ENCODE measurements at places on chromosomes 2 and 18. TPM values are rescaled to one million over a fixed set of nuclear protein-coding genes. Genes with fewer than 3 reads are reported as not detected.

- H3K4me3 ChIP-seq = peak overlapping the region; percentile 77
- no peak for DNase-seq
- no peak overlapping the region for H3K27ac ChIP-seq
Measured at GRCh38 chr2:69013840-69014821, 1.2 kb downstream of the ANTXR1 start.

DNA sequence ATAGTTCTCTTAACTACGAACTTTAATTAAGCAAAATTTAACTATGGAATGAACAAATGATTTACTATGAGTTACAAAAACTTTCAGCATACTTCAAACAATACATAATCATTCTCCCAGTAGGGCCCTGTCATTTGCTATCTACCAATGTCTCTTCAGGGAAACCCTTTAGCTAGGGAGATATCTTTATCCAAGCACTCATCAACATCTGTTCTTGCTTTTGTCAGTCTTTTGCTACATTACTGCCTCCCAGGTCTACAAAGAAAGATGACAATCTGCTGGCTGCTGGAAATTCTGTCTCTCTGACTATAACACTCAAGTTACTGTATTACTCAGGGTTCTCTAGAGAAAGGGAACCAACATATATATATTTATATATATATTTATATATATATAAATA, 1626.3 kb upstream of the CELF4 start:
- H3K27ac ChIP-seq = no peak overlapping the region
- no peaks in the 10 kb centered on the region for H3K4me1 ChIP-seq

GRCh38 chr18:31741097-31741735, 19.5 kb downstream of the SLC25A52 start:
- no peak overlapping the region for H3K27ac ChIP-seq
- DNase-seq = no peak
- H3K4me1 ChIP-seq = peaks cover 9% of the 10 kb centered on the region
- H3K27me3 ChIP-seq = no peaks in the 10 kb centered on the region

DNA sequence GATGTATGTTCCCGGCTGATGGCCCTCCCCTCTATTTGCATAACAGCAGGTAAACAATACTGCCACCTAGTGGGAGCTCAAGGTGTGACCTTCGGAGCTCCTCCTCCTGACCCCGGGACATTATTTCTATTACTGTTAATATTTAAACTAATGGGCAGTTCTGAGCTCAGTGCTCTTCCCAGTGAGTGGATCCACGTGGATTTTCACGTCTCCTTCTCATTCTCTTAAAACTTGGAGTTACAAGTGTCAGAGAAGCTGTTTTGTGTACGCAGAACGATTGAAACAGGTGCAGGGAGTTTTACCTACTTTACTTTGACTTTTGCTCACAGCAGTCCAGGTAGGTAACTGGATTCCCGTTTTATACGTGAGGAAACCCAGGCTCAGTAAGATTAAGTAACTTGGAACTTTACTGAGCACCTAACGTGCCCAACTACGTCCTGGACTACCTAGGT, 127.3 kb downstream of the PRKCE start:
- H3K27ac ChIP-seq = no peak overlapping the region
- no peaks in the 10 kb centered on the region for H3K36me3 ChIP-seq

DNA sequence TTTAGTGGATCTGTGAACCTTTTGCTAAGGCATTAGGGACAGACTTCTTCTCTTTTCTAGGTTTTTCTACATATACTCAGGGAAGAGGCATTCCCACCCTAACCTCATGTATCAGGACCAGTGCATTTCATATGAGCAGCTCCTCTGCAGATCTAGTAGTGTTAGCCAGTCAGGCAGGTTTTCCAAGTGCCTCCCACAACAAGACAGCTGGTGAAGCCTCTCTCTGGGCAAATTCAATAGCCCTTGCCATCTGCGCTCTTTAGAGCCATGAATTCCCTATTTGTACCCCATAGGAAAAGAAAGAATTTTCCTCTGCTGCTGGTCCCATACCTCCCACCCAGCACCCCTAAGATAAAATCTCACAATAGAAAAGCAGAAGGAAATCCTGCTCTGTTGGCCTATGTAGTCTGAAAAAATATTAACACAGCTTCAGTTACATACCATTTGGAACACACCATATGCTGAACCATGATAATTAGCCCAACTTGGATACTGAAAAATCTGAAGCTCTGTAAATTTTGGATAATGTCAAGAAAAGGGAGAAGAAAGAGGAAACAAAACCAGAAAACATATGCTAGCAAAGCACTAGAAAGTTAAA, 1354.6 kb upstream of the NRXN1 start:
- no peak overlapping the region for H3K27ac ChIP-seq
- DNase-seq = no peak
- no peaks in the 10 kb centered on the region for H3K4me1 ChIP-seq
- H3K36me3 ChIP-seq = no peaks in the 10 kb centered on the region

- H3K4me3 ChIP-seq = no peak overlapping the region
- peaks cover 37% of the 10 kb centered on the region for H3K27me3 ChIP-seq
- no peak for DNase-seq
- no peaks in the 10 kb centered on the region for H3K4me1 ChIP-seq
Measured at GRCh38 chr2:229719926-229720647, 5.7 kb upstream of the DNER start.

GRCh38 chr2:158025255-158025996, 76.2 kb upstream of the UPP2 start:
- no peak overlapping the region for H3K4me3 ChIP-seq
- H3K4me1 ChIP-seq = no peaks in the 10 kb centered on the region
- no peaks in the 10 kb centered on the region for H3K27me3 ChIP-seq

GRCh38 chr18:42005782-42006181, 50.7 kb downstream of the PIK3C3 start:
- no peak for DNase-seq
- H3K4me3 ChIP-seq = no peak overlapping the region
- no peaks in the 10 kb centered on the region for H3K27me3 ChIP-seq
- H3K27ac ChIP-seq = no peak overlapping the region
- H3K4me1 ChIP-seq = no peaks in the 10 kb centered on the region

Gene SATB2
- 1.6 TPM for polyA plus RNA-seq

Gene PER2
- 2.4 TPM for polyA plus RNA-seq

Gene SCN3A
- 0.18 TPM for polyA plus RNA-seq

Gene IL1F10
- not detected for polyA plus RNA-seq

Gene ALPG
- not detected for polyA plus RNA-seq

Gene CPLX4
- not detected for polyA plus RNA-seq

Gene ANKRD62
- polyA plus RNA-seq = not detected
